ENCODE measurements at places on chromosomes 12 and 14.

DNA sequence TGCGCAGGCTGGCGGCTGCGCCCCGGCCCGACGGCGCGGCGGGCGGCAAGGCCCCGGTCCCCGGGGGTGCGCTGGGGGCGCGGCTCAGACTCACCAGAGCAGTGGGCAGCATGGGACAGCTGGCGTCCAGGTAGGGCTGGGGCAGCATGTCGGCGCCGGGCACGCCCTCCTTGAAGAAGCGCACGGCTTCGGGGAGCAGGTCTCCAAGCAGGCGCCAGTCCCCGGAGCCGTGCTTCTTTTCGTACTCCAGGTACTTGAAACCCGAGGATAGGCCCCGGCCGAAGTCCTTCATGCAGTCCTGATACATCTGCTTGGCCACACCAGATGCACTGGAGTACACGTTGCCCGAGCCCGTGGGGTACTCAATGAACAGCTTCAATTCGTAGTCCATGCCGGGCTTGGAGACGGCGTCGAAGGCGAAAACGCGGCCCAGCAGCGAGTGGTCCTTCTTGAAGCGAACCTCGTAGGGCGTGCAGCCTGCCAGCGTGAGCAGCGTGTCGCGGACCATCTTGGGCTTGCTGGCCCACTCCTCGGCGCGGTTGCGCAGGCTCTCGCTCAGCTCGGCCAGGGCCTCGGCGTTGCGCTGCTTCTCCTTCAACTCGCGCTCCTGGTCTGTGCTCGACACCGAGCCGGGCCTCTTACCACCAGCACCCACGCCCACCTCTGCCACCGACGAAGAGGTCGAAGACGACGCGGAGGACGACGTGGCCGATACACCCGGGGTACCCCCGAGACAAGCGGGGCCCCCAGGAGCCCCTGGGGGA is 2.2 kb downstream of the IRF2BPL start:
- no peak for DNase-seq

DNA sequence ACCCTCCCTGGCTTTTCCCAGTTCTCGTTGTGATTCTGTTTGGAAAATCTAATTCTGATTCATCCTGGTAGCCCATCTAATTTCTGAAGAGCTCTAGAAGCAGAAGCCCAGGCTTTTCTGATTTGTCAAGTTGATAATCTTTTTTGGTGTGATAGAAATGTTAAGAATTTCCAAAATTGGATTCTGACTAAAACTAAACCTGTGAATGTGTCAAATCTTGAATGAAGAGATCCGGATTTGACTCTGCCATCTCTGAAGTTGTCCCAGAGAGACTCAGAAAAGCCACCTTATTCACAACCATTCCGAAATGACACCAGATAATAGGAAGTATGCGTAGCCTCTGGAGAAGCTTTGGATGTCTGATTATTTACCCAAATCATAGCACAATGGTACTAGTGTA is 12.8 kb upstream of the CISTR start:
- DNase-seq, result no peak

- DNase-seq, result no peak
These were observed 550.8 kb downstream of the FOXG1 start for GRCh38 chr14:29317423-29317822.

DNA sequence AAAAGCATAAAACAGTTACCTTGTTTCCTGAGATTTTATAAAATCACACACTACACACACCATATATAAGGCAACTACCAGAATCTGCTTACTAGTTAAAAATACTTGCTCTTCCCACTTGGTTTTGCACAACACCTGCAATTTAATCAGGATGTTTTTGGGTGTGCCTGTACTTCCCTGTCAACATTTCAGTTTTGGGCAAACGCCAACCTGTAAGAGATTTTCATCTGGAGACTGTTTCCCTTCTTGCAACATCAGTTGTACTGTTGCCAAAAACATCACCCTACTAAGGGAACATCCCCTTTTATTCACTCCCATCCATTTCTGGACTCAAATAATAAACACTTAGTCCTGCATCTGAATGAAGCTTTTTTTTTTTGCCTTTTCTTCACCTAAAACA is 172.3 kb downstream of the DUSP6 start:
- no peak for DNase-seq

DNA sequence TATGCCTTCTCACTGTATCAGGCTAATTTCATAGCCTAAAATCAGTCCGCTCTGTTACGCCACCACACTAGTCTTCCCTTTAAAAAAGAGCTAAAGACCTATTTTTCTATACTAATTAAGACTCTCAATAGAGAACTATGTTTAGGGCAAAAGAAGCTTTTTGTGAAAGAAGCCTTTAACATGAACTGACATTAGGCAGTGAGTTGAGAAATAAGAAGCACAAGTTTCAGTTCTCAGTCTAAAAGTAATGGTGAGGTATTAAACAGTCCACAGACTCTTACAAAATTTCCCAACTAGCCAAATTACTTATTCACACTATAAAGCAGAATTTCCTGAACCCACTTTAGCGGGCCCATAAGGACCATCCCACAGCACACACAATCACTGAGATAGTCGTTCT is 93.7 kb downstream of the SOX5 start:
- no peak for DNase-seq

GRCh38 chr12:48016373-48017020 is 12.2 kb upstream of the COL2A1 start:
- no peak for DNase-seq

DNA sequence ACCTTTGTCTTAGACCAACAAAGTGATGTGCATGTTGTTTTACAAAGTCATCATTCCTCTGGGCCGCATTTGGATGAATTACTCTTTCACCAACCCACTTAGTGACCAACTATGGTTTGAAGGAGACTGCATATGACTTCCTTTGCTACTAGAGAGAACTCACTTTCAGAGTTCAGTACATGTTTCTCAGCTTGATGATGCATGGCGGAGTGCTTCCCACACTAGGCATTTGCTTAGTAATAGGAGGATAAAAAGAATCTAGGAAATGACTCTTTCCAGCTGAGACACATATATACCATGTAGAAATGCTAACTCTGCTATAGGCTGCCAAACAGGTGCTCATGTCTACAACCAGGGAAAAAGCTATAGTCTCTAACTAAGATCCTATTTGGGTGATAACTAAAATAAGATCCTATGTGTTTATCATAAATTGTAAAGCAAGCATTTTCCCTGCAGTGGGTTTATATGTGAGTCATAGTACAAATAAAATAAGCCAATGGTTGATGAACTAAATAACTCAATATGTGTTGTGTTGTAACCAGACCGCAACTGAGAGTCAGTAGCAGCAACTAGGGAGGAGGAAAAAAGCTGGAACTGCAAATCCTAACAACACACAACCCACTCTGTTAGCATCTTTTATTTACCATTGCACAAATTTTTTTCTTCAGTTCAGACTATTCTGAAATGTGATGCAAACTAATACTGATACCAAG is 87.2 kb downstream of the TSPAN8 start:
- DNase-seq, result no peak

GRCh38 chr14:74658535-74659131 is 46.6 kb upstream of the LTBP2 start:
- DNase-seq, result no peak

- no peak for DNase-seq
These were observed 1713.2 kb upstream of the FLRT2 start for GRCh38 chr14:83816761-83817160.

DNA sequence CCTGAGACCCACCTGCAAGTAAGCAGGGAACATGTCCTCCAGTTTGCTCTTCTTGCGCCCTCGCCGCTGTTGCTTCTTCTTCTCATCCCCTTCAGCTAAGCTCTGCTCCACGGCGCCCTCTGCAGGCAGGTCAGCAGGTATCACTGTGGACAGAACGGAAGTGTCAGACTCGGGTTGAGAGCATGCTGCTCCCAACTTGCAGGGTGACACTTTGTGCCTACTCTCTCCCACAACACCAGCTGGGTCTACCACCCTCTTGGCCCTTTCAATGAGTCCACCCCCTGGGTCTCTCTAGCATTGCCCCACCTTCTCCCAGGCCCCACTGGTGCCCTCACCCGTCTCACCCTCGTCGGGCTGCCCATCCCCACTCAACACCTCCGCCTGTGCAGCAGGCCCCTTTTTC is 16.7 kb downstream of the KMT2D start:
- peak; percentile 84 for DNase-seq

DNA sequence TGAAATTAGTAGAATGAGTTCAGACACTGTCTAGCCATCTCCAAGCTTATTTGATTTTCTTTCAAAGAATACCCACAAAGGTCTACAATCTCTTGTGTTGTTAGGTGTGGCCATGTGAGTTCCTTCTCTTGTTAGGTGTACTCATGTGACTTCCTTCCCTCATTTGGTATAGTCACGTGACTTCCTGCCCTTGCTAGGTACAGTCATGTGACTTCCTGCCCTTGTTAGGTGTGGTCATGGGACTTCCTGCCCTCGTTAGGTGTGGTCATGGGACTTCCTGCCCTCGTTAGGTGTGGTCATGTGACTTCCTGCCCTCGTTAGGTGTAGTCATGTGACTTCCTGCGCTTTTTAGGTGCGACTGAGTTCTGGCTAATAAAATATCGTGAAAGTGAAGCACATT is 179.6 kb downstream of the TMX1 start:
- DNase-seq, result peak; percentile 3

All from activated T-cell treated with anti-CD3 and anti-CD28 coated beads for 1 hour (primary cell).